ENCODE measurements at places on chromosomes 4 and X. TPM values are rescaled to one million over a fixed set of nuclear protein-coding genes. Genes with fewer than 3 reads are reported as not detected.

The PRDM8 gene
- 0.81 TPM for total RNA-seq

The ARMCX1 gene
- total RNA-seq = 38.5 TPM

The USP17L21 gene
- not detected for total RNA-seq

The CFI gene
- 9.5 TPM for total RNA-seq

The TRIM61 gene
- total RNA-seq = 0.19 TPM

The KIAA1210 gene
- total RNA-seq = not detected

The F11 gene
- not detected for total RNA-seq

The TRO gene
- total RNA-seq = 2.2 TPM

The CDS1 gene
- 0.09 TPM for total RNA-seq

The KLF8 gene
- total RNA-seq = 0.09 TPM

The HOPX gene
- total RNA-seq = 3.7 TPM

The DCHS2 gene
- total RNA-seq = not detected

The NIPAL1 gene
- 1.4 TPM for total RNA-seq

The TMEM187 gene
- total RNA-seq = 4.9 TPM

The NAT8L gene
- 0.09 TPM for total RNA-seq

The SLC38A5 gene
- total RNA-seq = 69.0 TPM

The ZMAT1 gene
- 2.2 TPM for total RNA-seq

The RNF128 gene
- total RNA-seq = not detected

The GLRA3 gene
- not detected for total RNA-seq
